ENCODE measurements at places on chromosomes 1 and 21.

DNA sequence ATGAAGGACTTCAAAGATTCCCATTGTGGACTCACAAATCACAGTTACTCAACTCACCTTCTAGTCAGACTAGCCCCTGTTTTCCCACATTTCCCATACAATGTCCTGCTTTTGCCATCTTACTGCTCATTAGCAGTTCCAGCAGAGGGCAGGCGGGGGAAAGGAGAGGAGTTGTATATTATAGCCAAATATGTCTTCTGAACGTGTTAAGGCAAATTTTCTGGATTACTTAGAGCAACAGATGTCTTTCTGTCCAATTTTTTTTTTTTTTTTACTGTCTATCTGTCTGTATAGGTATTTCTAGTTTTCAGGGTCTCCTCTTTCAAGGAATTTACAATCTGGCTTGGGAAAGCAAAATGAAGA lies 29.9 kb upstream of the DDAH1 start:
- no peak for DNase-seq

DNA sequence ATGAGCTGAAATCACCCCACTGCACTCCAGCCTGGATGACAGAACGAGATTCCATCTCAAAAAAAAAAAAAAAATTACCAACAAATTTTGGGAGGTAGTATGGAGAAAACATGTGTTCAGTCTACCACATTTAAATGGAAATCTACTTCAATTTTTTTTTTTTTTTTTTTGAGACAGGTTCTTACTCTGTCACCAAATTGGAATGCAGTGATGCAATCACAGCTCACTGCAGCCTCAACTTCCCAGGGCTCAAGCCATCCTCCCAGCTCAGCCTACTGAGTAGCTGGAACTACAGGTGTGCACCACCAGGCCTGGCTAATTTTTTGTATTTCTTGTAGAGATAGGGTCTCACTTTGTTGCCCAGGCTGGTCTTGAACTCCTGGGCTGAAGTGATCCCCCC lies 82.1 kb downstream of the GFI1 start:
- no peak for DNase-seq

DNA sequence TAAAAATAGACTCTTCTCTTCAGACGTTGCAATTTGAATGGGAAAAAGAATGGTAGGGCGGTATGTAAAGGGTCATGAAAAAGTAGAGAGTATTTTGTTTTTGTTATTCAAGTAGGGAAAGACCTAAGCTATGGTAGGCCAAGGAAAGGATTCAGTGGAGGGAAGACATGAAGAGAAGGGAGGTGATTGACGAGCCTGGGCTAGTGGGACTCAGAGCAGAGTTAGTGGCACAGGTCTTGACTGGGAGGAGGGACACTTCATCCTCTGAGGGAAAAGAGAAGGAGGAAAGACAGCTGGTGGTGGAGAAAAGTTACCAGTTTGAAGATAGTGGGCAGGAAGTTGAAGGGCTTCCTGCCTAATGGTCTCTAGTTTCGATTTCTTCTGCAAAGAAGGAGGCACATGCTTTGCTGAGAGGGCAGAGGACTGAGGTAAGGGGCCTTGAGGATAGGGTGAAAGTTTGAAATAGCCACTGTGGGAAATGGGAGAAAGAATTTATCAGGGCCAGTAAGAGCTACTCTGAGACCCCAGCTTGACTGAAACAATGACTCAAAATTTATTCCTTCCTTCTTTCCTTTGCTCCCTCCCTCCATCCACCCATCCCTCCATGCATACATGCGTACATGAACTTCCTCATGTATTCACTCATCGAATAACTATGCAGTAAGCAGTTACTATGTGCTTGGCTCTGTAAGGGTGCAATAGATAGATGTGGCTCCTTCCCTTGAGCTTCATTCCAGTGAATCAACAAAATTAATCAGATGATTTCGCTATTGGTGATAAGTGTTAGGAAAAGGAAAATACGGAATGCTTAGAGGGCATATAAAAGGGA lies 4.2 kb downstream of the CD48 start:
- DNase-seq = peak; percentile 34

GRCh38 chr1:204503122-204503912 lies 8.7 kb upstream of the PIK3C2B start:
- peak; percentile 37 for DNase-seq

- peak; percentile 25 for DNase-seq
These were observed 12.6 kb upstream of the POU2F1 start for GRCh38 chr1:167207940-167208623.

DNA sequence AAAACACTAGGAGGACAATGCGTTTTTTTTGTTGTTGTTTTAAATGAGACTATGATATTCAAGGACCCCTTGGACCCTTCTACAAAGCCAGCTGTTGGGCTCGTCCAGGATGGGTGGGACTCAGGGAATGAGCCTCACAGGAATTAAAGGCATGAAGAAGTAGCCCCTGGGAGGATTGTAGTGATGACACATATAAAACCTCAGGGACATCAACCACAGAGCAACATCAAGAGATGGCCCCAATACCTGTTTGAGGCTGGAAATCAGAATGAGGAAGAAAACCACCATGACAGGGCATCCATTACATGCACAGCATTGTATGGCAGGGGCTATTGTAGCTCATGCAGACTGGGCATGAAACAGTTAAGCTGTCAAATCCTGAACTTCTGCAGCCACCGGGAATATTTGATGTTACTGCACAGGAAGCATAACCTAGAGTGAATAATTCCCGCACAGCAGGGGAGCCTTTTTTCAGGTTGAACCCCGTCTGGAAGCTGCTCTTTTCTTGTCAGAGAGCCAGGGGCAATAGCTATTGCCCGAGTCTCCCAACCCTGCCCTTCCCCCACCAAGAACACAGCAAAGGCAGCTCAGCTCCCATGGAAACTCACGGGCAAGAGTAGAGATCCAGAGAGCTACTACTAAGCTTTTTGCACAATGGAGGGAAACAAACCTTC lies 140.2 kb upstream of the FGGY start:
- DNase-seq = no peak

- no peak for DNase-seq
These were observed 69.6 kb downstream of the UBIAD1 start for GRCh38 chr1:11342621-11343032.

GRCh38 chr1:225816643-225817538 lies 7.0 kb downstream of the EPHX1 start:
- DNase-seq = no peak

- no peak for DNase-seq
These were observed 2.5 kb downstream of the SLC25A34 start for GRCh38 chr1:15738416-15739113.

- DNase-seq = no peak
These were observed 88.5 kb downstream of the DENND1B start for GRCh38 chr1:197686702-197687355.

- no peak for DNase-seq
These were observed 99.4 kb upstream of the ARHGEF16 start for GRCh38 chr1:3355089-3355488.

DNA sequence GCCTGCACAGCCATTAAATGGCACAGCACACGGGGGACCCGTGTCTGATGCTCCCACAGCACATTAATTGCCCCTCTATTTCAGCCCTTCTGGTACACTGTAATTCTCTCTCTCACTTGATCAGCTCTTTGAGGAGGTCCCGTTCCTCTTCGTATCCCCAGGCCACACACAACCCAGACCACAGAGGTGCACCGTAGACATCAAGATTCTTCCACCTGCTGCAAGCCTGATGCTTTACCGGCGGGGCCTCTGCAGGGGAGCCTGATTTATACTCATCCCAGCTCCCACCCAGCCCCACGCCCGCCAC lies 759 bp downstream of the SMYD3 start:
- no peak for DNase-seq

DNA sequence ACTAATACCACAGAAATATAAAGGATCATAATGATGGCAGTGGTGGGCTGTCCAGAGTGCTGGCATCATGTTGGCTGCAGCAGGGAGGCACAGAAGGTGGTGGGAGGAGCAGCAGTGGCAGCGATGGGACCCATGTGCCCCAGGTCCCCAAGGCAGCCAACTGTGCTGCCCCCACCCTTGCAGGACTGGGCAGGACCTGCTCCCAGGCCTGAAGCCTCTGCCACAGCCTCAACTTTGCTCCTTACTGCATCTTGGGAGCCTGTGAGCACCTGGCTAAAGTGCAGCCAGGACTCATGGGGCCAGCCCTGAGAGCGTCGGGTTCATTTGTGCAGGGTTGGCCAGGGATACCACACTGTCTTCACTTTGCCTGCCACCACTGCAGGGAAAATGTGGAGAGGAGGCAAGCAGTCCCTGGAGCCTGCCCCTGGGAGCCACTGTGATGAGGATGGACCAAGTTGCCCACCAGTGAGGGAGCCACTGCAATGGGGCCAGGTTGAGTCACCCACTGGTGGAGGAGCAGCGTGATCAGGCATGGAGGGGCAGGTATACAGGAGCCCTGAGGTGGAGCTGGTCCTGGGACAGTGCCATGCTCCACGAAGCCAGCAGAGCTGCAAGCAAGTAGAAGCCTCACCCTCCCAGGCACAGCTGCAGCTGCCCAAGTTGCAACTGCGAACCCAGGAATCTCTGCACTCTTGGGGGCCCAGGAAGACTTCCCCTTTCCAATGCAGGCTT lies 25.3 kb upstream of the DENND1B start:
- no peak for DNase-seq

- DNase-seq = peak; percentile 71
These were observed 11.0 kb downstream of the PRDM15 start for GRCh38 chr21:41868062-41868710.

- no peak for DNase-seq
These were observed 86.8 kb downstream of the ATP1B1 start for GRCh38 chr1:169193191-169193850.

- no peak for DNase-seq
These were observed 107.9 kb downstream of the ZNF648 start for GRCh38 chr1:181953596-181953995.

DNA sequence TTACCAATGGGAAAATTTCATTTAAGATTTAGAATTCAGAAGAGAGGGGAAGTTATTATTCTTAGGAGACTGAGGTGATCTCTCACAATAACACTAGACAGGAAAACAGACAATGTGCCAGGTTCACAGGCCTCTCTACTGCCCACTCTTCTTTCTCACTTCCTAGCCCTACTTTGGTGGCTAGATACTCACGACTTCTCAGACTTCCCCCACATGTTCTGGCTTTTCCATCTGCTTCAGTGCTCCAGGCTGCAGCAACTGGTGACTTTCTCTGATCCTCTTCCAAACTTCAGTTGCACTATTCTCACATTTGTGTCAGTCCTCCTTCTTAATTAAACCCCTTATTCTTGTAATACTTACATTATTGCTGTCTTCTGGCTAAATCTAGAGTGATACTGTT lies 208.7 kb upstream of the KCTD3 start:
- no peak for DNase-seq

DNA sequence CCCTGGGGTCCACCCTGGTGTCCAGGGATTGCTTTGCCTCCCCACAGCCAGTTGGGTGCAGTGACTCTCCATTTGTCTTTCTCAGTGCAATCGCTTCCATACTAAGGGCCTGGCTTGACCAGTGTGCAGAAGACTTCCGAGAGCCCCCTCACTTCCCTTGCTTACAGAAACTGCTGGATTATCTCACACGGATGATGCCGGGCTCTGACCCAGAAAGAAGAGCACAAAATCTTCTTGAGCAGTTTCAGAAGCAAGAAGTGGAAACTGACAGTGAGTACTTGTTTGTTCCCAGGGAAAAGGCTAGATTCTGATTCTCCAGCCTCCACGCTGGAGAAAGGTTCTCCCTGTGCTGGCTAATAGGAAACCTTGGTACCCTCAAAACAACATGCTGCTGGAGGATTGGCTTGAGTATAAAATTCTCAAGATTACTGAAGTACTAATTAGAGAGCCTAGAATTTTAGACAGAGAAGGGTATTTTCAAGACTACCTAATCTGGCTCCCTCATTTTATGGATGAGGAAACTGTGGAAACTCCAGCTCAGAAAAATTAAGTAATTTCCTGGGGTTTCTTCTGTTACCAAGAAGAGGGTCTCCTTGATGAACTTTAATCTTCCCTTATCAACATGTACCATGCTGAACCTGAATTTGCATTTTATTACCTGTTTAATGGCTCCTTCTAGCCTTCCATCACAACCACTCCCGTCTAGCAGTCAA lies 75.8 kb downstream of the RGL1 start:
- no peak for DNase-seq

- no peak for DNase-seq
These were observed 144.1 kb downstream of the CDC42BPA start for GRCh38 chr1:227174164-227174563.

GRCh38 chr1:215484171-215484939 lies 82.7 kb upstream of the KCTD3 start:
- no peak for DNase-seq

GRCh38 chr1:41098730-41099460 lies 77.4 kb upstream of the SLFNL1 start:
- DNase-seq = no peak

- no peak for DNase-seq
These were observed 183.5 kb downstream of the ZZZ3 start for GRCh38 chr1:77498918-77499317.

- DNase-seq = no peak
These were observed 30.6 kb upstream of the COL6A1 start for GRCh38 chr21:45950740-45951515.

DNA sequence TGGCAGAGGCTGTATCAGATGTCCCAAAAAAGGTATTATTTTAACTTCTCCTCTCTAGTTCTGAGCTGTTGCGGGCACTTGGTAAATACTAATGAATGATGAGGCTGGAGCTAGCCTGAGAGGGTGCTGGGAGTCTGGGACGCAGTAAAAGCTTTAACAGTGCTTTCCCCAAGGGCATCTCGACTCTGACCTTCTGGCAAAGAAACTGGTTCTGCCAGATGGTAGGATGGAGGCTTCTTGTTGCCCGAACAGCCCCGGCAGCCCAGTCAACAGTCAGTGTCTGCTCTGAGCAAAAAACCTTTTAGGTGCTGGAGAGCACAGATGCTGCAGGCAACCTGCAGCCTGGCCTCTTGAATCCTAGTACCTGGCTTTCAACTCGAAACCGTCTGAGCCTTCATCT lies 2.5 kb upstream of the PNRC2 start:
- no peak for DNase-seq

GRCh38 chr1:43919906-43920305 lies 13.7 kb upstream of the ARTN start:
- DNase-seq = no peak

GRCh38 chr1:17265162-17265561 lies 16.3 kb downstream of the PADI3 start:
- DNase-seq = no peak

DNA sequence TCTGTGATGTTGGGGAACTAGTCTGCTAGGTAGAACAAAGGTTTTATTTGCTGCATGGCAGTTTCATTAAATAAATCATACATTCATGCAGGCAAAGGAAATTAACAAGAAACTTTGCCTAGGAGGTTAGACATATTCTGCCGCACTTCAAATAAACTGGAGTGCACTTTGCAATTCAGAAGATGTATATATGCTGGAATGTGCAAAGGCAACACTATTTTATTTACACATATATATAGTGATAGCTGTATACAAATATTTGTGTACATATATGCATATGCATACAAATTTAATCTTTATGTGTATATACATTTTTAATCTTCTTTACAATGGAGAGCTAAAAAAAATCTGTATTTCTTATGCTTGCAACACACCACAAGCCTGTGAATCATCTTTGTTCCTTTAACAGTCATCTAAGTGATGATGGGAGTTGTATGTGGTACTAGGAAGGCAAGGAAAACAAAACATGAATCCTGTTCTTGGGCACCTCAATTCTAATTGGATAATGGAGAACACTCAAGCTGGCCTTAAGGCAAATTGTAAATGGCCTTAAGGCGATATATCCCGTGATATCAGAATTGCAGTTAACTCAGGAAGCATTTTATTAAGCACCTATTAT lies 605.8 kb upstream of the CAMK1G start:
- DNase-seq = no peak
